Foreskin fibroblast (primary cell): ENCODE measurements at places on chromosomes 11 and 22.

GRCh38 chr11:64081745-64082442, 46.2 kb downstream of the FLRT1 start:
- DNase-seq: no peak

DNA sequence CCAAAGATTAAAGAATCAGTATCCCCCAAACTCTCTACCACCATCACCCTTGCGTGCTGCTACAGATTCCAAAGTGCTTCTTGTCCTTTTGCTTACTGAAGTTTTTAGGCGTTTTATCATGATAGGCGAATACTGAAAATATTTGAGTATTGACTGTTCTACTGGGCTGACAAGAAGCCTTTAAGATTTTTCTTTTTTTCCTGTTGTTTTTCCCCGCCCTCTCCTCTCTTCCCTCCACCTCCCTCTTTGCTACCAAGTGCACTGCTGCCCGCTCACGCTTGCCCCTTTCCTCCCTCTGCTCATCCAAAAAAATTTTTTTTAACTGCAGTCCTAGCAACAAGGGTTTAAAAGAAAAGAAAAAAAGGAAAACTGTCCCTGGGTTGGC, 679 bp downstream of the SPCS2 start:
- no peak for DNase-seq

GRCh38 chr11:73177778-73178539, 35.8 kb upstream of the FCHSD2 start:
- peak; percentile 93 for DNase-seq

DNA sequence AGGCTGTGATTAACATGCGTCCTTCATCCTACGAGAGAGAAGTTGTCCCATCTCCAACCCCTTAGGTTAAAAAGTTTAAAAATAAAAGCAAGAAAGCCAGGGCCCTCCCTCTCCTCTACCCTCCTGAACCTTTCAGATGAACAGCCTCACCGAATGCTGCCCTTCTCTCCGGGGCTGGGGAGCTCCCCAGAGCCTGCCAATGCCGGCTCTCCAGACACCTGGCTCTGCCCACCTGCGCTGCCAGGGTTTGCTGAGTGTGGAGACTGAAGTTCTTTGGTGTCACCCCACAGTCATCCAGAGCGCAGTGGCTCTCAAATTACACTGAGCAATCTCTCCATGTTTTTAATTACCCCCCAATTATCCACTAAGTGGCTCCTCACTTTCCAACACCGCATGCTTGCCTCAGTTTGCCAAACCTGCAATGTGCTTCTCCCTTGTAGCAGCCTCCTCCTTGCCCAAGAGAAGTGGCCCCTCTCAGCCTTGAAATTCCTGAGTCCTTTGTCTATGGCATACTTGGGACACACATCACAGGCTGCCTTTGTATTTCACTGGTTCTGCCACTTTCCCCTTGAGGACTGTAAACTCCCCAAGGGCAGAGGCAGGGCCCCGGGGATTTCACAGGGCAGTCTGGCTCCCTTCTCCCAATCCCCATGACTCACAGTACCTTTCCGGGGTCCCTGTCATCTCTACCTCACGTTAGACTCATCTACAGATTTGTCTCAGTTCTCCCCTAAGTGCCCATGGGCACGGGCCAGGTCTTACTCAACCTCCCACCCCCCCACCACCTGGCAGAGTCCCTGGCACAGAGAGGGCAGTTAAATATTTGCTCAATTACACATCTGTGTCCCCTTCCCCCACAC, 2.0 kb downstream of the MYH9 start:
- DNase-seq: peak; percentile 77

- no peak for DNase-seq
Measured at GRCh38 chr11:83835423-83835822, 549.3 kb upstream of the CCDC90B start.

DNA sequence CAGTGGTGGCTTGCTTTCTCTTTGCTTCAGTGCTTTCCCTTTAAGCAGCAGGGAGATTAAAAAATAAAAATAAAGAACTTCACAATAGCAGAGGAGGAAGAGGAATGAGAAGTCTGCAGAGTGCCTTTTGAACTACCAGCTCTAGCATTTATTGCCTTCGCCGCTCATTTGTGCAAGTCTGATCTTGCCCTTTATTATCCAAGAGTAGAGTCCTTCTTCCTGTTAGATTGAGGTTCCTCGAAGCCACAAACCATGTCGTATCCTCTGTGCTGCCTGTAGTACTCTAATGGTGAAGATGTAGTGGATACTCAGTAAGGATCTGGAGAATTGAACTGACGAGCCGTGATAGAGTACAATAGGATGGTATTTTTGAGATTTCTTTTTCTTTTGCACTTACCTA, 101.2 kb upstream of the RAG2 start:
- no peak for DNase-seq

DNA sequence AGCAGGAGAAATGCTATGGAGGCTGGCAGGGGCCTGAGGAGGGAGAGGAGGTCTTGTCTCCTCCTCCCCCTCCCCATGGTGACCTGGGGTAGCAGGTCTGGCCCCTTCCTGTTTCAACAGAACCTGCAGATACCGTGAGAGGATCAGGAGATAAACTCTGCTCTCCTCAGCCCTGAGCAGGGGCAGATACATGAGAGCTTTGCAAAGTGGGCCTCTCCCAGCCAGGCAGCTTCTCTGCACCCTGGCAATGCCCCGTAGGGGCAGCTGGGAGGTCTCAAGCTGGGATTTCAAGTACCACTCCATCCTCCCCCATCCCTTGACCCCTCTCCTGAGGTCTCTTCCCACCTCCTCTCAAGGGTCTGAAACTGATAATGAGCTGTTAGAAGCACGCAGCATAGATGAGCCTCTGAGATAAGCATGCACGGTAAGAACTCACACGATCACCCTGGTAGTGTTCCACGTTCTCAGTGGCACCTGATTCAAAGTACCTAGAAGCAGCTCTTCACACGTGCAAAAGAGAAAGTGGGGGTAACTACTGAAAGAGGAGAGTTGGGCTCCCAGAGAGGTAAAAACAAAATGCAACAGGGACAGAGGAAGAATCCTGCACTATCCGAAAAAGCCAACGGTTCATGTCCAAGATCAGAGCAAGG, 4.9 kb upstream of the CCDC86 start:
- DNase-seq: no peak

DNA sequence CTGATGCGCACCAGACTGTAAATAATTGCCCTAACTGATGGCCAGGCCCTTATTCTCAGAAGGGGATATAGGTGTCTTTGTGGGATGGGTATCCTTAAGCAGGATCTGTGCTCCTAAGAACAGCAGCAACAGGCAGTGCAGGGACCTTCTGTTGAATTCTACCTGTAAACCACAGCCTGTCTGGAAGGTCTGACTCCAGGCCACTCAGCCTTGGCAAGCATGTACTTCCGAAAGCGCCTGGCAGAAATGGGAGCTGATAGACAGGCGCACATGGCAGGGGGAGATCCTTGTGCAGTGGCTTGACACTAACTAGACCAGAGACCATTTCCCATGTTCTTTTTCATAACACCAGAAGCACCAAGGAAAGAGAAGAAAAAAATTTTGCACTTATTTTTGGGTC, 59.0 kb downstream of the C22orf31 start:
- no peak for DNase-seq

- DNase-seq: no peak
Measured at GRCh38 chr22:45204241-45204640, 36.5 kb downstream of the KIAA0930 start.

DNA sequence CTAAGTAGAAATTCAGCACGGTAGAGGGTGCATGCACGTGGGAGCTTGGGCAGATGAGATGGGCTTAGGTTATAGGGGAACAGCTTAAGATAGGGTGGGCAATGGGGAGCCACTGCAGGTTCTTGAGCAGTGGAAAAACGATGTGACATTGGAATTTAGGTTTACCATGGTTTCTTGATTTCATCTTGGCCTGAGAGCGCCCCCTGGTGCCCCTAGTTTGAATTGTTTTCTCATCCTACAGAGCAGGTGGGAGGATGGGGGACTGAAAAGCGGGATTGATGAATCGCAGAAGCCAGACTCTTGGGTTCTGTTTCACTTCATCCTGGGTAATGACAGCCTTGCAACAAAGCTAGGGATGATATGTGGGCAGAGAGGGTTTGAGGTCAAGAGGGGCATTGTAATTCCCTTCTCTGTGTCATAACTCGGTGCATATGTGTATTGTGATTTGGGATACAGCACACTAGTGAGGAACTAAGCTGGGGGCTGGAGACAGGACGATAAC, 6.7 kb upstream of the MCAM start:
- DNase-seq: peak; percentile 40

DNA sequence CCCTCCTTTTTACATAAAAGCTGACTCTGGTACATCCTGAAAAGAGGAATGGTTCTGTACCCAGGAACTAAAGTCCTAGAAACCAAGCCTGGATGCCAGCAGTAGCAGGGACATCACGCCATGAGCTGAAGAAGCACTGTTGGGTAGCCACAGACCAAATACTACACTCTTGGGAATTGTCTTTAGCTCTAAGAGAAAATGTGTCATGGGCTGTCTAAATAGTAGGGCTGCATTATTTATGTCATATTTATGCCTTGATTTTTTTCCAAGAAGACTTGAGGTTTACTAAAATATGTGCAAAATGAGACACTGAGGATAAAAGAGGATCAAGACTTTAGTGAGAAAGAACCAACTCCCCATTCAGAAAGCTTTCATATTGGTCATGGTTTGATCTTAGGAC, 213.6 kb downstream of the RAB38 start:
- no peak for DNase-seq

DNA sequence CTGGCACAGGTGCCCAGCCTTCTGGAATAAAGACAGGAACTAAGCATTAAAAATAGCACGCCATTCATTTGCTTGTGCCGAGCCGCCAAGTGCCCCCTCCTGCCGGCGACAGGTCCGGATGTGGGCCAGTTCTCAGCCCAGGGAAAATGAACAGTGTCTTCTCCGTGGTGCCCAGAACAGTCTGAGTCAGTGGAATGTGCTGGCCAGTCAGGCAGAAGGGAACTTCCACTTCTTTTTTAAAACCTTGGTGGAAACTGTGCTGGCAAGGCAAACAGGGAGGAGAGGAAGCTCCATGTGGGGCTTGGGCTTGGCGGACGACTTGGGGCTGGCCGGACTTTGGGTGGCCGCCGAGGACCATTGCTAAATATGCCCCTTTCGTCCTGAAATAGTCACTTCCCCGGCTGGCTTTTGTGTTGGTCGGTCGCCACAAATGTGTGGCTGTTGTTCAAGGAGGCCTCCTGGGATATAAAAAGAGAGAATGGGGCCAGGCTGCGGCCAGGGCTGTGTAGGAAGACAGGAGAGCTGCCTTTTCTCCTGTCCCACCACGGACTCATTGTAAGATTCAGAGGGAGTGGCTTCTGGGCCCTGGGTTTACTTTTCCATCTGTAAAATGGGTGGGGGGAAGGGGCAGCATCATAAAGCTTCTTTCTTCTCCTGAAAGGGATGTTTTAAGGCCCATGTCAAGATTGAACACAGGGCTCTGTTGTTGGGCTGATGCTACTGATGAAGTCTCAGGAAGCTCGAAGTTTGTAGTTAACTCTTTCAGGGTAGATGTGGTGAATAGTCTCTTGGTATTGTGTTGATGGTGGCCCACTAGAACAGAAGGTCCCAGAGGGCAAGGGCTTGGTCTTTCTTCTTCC, 101.0 kb downstream of the PTPRJ start:
- peak; percentile 71 for DNase-seq

DNA sequence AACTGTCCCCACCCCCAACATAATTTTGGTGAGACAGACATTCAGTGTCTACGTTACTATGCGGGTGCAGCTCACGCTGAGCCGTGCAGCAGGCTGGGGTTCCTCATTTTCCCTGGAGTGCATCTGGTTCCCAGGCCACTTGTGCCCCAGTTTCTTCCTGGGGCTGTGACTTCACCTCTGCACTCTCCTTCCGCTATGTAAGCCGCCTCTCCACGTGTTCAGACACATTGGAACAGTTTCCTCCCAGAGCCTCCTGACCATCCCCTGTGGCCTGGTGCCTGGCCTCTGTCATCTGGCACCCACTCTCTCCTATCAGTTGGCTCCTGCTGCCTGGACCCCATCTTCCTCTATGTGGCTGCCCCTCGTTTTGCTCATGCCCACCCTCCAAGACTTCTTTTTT, 46.2 kb upstream of the A4GALT start:
- DNase-seq: no peak

GRCh38 chr11:102666331-102666957, 39.1 kb downstream of the MMP27 start:
- DNase-seq: peak; percentile 75

- peak; percentile 42 for DNase-seq
Measured at GRCh38 chr11:132187814-132188213, 817.4 kb downstream of the NTM start.

GRCh38 chr22:29912605-29913398, 29.8 kb downstream of the MTMR3 start:
- peak; percentile 76 for DNase-seq

DNA sequence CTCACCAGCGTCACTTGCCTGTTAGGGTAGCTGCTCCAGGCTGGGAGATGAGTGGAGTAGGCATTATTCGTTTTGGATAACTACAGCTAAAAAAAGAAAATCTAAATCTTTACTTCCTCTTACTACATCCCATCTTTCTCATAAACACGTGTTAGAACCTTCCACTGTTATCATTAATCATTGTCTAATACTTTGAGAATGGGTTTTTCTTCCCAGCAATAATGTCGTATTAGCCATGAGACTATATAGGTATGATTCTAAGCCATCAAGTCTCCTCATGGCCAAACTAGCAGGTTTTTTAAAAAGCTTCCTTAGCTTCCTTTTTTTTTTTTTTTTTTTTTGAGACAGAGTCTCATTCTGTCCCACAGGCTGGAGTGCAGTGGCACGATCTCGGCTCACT, 3.9 kb upstream of the TEF start:
- no peak for DNase-seq

DNA sequence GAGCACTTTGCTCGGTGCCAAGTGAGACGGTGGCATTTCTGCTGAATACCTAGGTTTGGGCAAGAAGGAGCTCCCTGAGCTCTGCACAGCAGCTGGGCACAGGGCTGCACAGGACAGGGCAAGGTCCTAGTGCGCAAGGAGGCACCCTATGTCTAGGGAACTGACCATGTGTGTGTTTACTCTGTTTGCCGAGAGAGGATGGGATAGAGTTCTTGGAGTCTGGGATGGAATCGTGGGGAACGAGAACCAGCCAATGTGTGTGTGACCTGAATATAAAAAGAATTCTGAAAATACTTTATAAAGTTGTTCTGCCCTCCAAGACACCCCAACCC, 179.5 kb upstream of the NECTIN1 start:
- DNase-seq: no peak

GRCh38 chr11:95230810-95231126, 234 bp downstream of the SESN3 start:
- DNase-seq: no peak

- DNase-seq: no peak
Measured at GRCh38 chr11:114088836-114089235, 29.3 kb downstream of the ZBTB16 start.
